Renal cortical epithelial cell (primary cell): ENCODE measurements at places on chromosomes 13 and 19. TPM values are rescaled to one million over a fixed set of nuclear protein-coding genes. Genes with fewer than 3 reads are reported as not detected.

Gene CYP4F12
- not detected in 2 replicates for total RNA-seq

Gene TMEM272
- total RNA-seq: not detected in 2 replicates

Gene SBSN
- total RNA-seq: 0.05 TPM in 1 of 2 replicates, not detected in the other

Gene RRAS
- 32.5 and 40.5 TPM in 2 replicates for total RNA-seq

Gene SWSAP1
- total RNA-seq: 0.70 and 1.0 TPM in 2 replicates

Gene STXBP2
- total RNA-seq: 47.9 and 118 TPM in 2 replicates

Gene DHX34
- 7.1 and 13.4 TPM in 2 replicates for total RNA-seq

Gene PTGIR
- not detected in 2 replicates for total RNA-seq

Gene CLEC17A
- total RNA-seq: not detected in 2 replicates

Gene ZNF227
- total RNA-seq: 17.9 and 24.7 TPM in 2 replicates

Gene PRKCG
- 0.15 and 1.7 TPM in 2 replicates for total RNA-seq

Gene CDADC1
- 5.2 and 7.5 TPM in 2 replicates for total RNA-seq

Gene ZNF737
- total RNA-seq: 16.7 and 35.5 TPM in 2 replicates
